ENCODE measurements at places on chromosomes 4 and X.

GRCh38 chr4:7361280-7361895 lies 73.3 kb downstream of the PSAPL1 start:
- no peaks in the 10 kb centered on the region for H3K4me1 ChIP-seq
- H3K36me3 ChIP-seq = no peaks in the 10 kb centered on the region
- no peak overlapping the region for H3K4me3 ChIP-seq
- H3K27me3 ChIP-seq = no peaks in the 10 kb centered on the region

DNA sequence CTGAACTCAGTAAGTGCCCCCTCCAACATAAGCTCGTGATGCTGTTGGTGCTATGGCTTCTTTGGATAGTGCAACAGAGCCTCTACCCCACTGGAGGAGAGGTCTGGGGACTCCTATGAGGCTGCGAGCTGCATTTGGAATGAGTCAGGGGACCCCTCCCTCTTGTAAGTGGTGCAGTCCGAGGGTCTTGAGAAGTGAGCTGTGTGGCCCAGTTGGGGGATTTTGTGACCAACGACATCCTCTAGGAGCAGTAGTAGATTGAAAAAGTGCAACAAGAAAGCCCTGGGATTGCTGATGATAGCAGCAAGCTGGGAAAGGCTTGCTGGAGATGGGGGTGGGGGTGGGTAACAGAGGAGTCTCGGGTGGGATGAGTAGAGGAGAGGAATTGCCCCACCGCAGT lies 3.1 kb downstream of the FRMPD3 start:
- no peaks in the 10 kb centered on the region for H3K4me1 ChIP-seq
- no peaks in the 10 kb centered on the region for H3K36me3 ChIP-seq
- no peak overlapping the region for H3K4me3 ChIP-seq
- no peak overlapping the region for H3K27ac ChIP-seq
- DNase-seq = no peak

DNA sequence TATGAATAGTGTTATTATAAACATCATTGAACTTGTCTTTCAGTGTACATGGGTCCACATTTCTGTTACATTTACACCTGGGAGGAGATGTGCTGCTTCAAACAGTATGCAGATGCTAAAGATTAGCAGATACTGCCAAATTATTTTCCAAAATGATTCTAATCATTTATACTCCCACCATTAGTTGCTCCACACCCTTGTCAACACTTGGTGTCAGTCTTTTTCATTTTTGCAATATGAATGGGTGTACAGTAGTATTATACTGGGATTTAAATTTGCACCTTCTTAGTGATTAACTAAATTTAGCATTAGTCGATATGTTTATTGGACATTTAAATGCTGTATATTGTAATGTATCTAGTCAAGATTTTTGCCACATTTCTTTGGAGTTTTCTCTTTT lies 131.6 kb upstream of the GRID2 start:
- H3K27ac ChIP-seq = no peak overlapping the region
- no peaks in the 10 kb centered on the region for H3K27me3 ChIP-seq
- no peaks in the 10 kb centered on the region for H3K36me3 ChIP-seq
- DNase-seq = no peak
- no peaks in the 10 kb centered on the region for H3K4me1 ChIP-seq
- H3K4me3 ChIP-seq = no peak overlapping the region

GRCh38 chrX:43141885-43142284 lies 363.9 kb upstream of the PPP1R2C start:
- no peaks in the 10 kb centered on the region for H3K4me1 ChIP-seq
- no peaks in the 10 kb centered on the region for H3K36me3 ChIP-seq
- no peaks in the 10 kb centered on the region for H3K27me3 ChIP-seq
- no peak for DNase-seq

DNA sequence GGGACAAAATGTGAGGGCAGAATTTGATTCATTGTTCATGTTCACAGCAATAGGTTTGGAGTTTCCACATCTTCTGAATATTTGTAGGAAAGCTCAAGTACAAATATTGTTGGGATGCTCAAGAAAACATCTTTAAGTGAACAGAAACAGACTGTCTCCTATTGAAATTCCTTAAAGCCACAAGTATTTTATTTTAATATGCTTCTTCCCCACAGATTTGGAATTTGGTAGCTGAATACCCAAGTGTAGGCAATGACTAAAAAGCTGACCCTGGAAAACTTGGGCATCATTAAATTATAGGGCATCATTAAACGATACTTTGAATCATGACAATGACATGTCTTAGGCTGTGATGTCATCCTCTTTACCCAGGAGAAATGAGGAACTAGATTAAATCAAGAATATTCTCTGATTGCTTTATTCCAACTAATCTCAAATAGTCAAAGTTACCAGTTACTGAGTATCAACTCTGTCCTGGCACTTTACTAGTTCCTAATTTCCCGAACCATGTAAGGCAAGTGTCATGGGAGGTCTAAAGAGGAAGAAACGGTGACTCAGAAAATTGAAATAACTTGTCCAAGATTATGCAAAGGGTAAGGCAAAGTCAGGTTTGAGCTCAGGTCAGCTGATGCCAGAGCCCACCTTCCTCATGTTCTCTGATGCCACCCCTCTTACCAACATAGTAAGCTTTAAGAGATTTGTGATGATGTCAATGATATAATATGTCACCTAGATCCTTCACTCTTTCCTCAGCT lies 223.1 kb upstream of the LEF1 start:
- no peak overlapping the region for H3K27ac ChIP-seq
- H3K36me3 ChIP-seq = no peaks in the 10 kb centered on the region
- H3K4me3 ChIP-seq = no peak overlapping the region
- no peaks in the 10 kb centered on the region for H3K4me1 ChIP-seq
- no peak for DNase-seq

DNA sequence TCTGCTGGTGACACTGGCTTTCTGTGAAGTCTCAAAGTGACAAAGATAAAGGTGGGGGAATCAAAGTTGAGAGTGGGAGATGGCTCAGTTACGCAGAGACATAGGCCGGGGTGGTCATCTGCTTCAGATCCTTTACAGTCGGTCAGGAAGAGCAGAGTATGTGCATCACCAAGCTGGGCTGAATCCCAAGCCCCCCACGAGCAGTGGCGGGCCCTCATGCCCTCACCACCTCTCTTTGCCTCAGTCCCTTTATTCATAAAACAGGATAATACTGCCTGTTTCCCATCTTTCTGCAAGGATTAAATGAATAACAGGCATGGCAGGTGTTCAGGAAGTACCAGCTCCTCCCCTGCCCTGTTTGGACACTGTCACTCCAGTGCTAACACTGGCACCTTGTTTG lies 135.6 kb downstream of the EVC2 start:
- DNase-seq = no peak
- no peaks in the 10 kb centered on the region for H3K27me3 ChIP-seq
- H3K27ac ChIP-seq = no peak overlapping the region
- H3K4me3 ChIP-seq = no peak overlapping the region
- H3K4me1 ChIP-seq = no peaks in the 10 kb centered on the region

- H3K4me1 ChIP-seq = no peaks in the 10 kb centered on the region
- H3K27ac ChIP-seq = no peak overlapping the region
- DNase-seq = no peak
These were observed 44.4 kb downstream of the PSAPL1 start for GRCh38 chr4:7390336-7390735.

- no peaks in the 10 kb centered on the region for H3K36me3 ChIP-seq
- no peaks in the 10 kb centered on the region for H3K27me3 ChIP-seq
- no peak overlapping the region for H3K4me3 ChIP-seq
- H3K4me1 ChIP-seq = no peaks in the 10 kb centered on the region
These were observed 136.4 kb downstream of the TRIML1 start for GRCh38 chr4:188275686-188276085.

- H3K36me3 ChIP-seq = no peaks in the 10 kb centered on the region
- no peaks in the 10 kb centered on the region for H3K4me1 ChIP-seq
- H3K27me3 ChIP-seq = no peaks in the 10 kb centered on the region
- no peak overlapping the region for H3K4me3 ChIP-seq
- DNase-seq = no peak
These were observed 10.1 kb downstream of the XAGE5 start for GRCh38 chrX:52821079-52821760.

DNA sequence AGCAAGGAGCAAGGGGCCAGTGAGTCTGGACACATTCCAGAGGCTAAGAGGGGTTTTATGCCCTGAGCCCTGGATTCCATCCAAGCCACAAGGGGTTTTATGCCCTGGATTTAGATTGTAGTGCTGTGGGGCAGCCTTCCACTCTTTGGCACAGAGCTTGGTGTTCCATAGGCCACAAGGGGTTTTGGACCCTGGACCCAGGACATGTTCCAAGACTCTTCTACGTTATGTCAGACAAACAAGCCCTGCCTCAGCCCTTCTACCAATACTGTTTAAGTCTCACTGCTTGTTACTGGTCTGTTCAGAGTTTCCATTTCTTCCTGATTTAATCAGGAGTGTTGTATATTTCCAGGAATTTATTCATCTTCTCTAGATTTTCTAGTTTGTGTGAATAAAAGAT lies 12.8 kb upstream of the SCARB2 start:
- no peaks in the 10 kb centered on the region for H3K27me3 ChIP-seq
- no peak overlapping the region for H3K27ac ChIP-seq
- H3K4me3 ChIP-seq = no peak overlapping the region
- no peaks in the 10 kb centered on the region for H3K4me1 ChIP-seq
- no peaks in the 10 kb centered on the region for H3K36me3 ChIP-seq
- DNase-seq = no peak

GRCh38 chr4:10974371-10974770 lies 289.8 kb upstream of the CLNK start:
- no peak for DNase-seq
- no peak overlapping the region for H3K27ac ChIP-seq
- no peaks in the 10 kb centered on the region for H3K36me3 ChIP-seq

- no peaks in the 10 kb centered on the region for H3K4me1 ChIP-seq
- H3K27me3 ChIP-seq = no peaks in the 10 kb centered on the region
- H3K27ac ChIP-seq = no peak overlapping the region
- no peaks in the 10 kb centered on the region for H3K36me3 ChIP-seq
- no peak for DNase-seq
These were observed 250.4 kb downstream of the PRDM5 start for GRCh38 chr4:120672076-120672475.

GRCh38 chr4:180812783-180813182 lies 1430.4 kb upstream of the TENM3 start:
- no peak overlapping the region for H3K4me3 ChIP-seq
- H3K27ac ChIP-seq = no peak overlapping the region
- H3K27me3 ChIP-seq = no peaks in the 10 kb centered on the region
- no peaks in the 10 kb centered on the region for H3K36me3 ChIP-seq
- H3K4me1 ChIP-seq = no peaks in the 10 kb centered on the region

DNA sequence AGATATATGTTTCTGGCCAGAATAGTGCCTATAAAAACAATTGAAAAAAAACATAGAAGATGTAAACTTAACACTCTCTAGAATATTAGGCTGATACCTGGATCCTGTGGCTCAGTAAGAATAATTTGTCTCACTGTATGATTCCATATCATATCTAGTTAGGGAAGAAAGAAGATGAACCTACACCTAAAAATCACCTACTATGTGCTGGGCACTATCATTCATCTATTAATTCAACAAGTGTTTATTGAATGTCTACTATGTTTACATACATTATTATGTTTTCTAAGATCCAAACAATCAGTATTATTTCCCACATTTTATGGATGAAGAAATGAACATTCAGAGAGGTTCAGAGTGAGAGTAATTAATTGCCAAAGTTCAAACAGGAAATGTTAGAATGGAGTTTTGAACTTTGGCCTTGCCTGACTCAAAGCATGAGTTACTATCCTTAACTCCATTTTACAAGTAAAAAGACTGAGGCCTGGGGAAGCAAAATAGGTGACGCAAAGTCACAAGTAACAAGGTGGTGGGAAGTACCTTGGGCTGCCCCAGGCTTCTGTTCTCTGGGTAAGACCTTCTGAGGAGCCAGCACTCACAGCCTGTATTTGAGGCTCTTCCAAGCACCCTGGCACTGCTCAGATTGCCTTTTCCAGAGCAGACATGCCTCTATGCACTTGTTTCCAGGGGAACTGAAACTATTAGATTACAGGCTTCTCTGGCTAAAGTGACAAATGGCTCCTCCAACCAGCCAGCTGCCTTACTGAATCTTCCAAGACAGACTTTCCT lies 111.1 kb upstream of the ACSL4 start:
- no peaks in the 10 kb centered on the region for H3K36me3 ChIP-seq
- no peaks in the 10 kb centered on the region for H3K27me3 ChIP-seq
- no peak overlapping the region for H3K4me3 ChIP-seq
- DNase-seq = no peak

DNA sequence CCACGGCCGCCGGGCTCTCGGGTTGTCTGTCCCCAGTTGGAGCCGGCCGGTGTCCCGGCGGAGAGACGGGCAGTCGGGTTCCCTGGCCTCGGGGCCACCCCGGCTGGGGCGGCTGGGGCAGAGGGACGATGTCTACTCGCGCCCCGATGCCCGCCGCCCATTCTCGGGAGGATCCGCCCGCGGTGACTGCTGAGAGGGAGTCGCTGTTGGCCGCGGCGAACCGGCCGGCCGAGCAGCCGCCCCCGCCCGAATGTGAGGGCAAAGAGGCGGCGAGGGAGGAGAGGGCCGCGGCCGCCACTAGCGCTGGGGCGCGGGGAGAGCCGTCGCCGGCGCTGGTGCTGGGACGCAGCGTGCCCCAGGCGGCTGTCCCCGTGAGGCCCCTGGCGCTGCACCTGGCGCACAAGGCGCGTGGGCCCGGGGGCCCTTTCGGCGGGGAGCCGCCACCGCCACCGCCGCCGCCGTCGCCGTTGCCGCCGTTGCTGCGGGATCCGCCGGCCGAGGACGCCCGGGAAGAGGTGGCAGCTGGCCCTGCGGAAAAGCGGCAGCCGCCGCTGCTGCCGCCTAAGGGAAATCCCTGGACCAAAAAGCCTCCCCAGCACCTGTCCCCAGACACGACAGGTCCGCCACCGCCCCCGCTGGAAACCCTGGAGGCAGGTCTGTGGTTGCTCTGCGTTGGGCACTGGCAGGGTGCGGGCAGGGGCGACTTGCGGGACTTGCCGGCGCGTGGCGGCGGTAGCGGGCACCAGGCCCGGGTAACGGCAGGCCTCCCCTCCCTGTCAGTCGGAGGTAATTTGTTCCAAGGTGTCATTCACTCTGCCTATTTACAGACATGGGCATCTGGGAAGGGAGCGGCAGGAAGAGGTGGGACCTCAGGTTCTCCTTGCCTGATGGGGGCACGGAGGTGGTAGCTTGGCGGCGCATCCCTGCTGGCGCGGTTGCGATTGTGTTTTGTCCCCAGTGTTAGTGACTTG lies 739 bp downstream of the LARP1B start:
- H3K27me3 ChIP-seq = no peaks in the 10 kb centered on the region
- no peaks in the 10 kb centered on the region for H3K36me3 ChIP-seq
- peak; percentile 87 for DNase-seq
- H3K4me3 ChIP-seq = peak overlapping the region; percentile 87
- H3K27ac ChIP-seq = peak overlapping the region; percentile 97
- H3K4me1 ChIP-seq = peaks cover 6% of the 10 kb centered on the region

DNA sequence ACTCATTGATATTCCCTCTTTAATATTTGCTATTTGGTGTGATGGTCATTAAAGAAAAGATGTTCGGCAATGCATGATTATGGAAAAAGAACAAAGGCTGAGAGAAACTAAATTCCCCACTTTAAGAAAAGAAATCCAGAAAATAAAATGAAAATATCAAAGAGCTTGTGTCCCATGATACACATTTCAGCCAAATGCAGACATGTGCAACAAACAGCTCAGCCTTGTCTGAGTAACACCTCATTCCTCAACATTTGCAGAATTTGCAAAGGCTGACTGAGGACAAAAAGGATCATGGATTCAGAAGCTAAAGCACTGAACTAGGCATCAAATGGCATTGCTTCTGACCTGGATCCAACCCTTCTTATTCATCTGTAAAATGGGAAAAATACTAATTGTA lies 281.0 kb downstream of the RAB28 start:
- H3K4me1 ChIP-seq = no peaks in the 10 kb centered on the region
- no peaks in the 10 kb centered on the region for H3K36me3 ChIP-seq
- no peak for DNase-seq
- H3K27me3 ChIP-seq = no peaks in the 10 kb centered on the region
- H3K4me3 ChIP-seq = no peak overlapping the region

GRCh38 chrX:48599341-48599740 lies 2.0 kb downstream of the WDR13 start:
- no peak overlapping the region for H3K27ac ChIP-seq
- H3K4me1 ChIP-seq = no peaks in the 10 kb centered on the region
- no peaks in the 10 kb centered on the region for H3K27me3 ChIP-seq

- peak overlapping the region; percentile 65 for H3K27ac ChIP-seq
- no peaks in the 10 kb centered on the region for H3K4me1 ChIP-seq
These were observed 14.0 kb downstream of the ARHGEF6 start for GRCh38 chrX:136766785-136767103.

Measured in colonic mucosa (tissue), 4 donors.